NCI-H187 treated with DMSO at 0.1 percent for 48 hours (cell line): ENCODE measurements at places on chromosomes 4 and X.
A peak's percentile ranks its signal among the peaks of the same experiment; 100 is the strongest.

GRCh38 chrX:33721927-33722326 is 410.2 kb downstream of the FAM47A start:
- no peak for DNase-seq

GRCh38 chrX:110588164-110588563 is 207.5 kb downstream of the CHRDL1 start:
- DNase-seq = peak; percentile 46

GRCh38 chrX:40734971-40735324 is 394 bp downstream of the MED14 start:
- no peak for DNase-seq

GRCh38 chr4:63583561-63583960 is 825.7 kb downstream of the TECRL start:
- DNase-seq = no peak

DNA sequence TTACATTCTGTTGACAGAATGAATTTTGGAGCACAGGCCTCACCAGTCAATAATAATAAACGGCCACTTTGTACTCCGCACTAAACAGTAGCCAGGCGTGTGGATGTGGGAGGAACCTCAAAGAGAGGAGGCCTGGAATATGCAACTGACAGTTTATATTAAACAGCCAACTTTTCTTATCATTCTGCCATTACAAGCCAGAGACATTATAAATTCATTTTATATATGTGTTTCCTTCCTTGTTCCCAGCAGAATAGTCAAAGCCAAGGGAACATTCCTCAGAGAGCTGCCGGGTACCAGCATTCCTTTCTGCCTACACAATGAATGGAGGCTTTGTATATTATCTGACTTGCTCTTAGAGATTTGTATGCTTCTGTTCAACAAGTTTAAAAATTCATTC is 436.5 kb upstream of the FTHL17 start:
- DNase-seq = no peak
